SK-MEL-5 (cell line): ENCODE measurements at places on chromosomes 3 and 15.

GRCh38 chr15:25329696-25330095, 109.1 kb downstream of the UBE3A start:
- DNase-seq, result no peak

- no peak for DNase-seq
Measured at GRCh38 chr15:58518626-58519025, 86.8 kb downstream of the LIPC start.

- peak; percentile 88 for DNase-seq
Measured at GRCh38 chr3:15630646-15631350, 29.3 kb downstream of the BTD start.

DNA sequence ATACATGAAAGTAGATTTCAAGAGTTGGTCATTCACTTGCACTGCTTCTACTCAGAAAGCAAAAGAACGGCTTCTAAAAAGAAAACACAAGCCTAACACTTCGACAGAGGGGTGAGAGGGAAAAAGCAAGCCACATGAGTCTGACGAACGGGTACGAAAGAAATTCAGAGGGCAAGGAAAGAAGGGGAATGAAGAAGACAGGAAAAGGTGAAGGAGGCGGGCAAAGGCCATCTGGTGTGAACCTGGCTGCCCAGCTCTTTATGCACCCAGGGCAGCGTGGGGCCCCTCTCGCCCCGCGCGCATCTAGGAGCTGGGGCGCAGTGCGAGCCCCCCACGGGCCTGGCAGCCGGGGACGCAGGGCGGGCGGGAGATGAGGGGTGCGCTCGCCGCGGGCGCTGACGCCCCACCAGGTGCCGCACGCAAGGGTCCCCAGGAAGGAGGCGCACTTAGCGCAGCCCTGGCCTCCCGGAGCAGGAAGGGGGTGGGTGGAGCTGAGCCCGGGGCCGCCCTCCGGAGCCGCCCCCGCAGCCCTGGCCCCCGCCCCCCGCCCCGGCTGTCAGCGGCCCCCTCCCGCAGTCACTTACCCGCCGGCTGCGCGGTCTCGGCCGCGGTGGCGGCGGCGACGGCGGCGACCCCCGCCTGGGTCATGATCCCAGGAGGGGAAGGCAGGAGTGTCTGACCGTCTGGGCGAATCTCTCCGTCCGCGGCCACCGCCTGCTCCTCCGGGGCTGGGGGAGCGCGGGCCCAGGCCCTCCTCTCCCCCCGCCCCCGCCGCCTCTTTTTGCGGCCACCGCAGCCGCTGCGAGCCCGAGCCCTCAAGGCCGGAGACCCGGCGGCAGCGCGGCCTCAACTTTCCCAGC, at the start of gene USF3:
TSS of gene USF3 (minus strand) at position 857 of the 860 bp plus-strand sequence. CDS start 21,764 bp downstream, outside the sequence.
- DNase-seq, result peak; percentile 60

DNA sequence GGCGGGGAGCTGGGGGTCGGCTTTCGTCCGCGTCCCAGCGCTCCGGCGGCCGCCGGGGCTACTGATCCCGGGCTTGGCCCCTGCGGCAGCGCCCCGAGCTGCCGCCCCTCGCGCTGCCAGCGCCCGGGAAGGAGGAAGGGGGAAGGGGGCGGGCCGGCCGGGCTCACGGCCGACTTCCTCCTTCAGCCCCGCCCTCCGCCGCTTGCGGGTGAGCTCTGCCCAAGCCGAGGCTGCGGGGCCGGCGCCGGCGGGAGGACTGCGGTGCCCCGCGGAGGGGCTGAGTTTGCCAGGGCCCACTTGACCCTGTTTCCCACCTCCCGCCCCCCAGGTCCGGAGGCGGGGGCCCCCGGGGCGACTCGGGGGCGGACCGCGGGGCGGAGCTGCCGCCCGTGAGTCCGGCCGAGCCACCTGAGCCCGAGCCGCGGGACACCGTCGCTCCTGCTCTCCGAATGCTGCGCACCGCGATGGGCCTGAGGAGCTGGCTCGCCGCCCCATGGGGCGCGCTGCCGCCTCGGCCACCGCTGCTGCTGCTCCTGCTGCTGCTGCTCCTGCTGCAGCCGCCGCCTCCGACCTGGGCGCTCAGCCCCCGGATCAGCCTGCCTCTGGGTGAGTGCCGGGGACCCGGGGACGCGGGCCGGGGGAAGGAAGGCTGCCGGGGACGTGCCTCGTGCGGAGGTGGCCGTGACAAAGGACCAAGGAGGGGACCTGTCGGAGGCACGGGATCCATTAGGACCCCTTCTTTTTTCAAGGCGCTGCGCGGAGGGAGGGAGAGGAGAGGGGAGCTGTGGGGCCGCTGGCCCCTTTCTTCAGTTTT, at the start of gene SEMA4B:
TSS of gene SEMA4B (plus strand) at position 201 of the 814 bp plus-strand sequence. CDS start at position 450, 249 bp downstream.
- DNase-seq, result peak; percentile 58

DNA sequence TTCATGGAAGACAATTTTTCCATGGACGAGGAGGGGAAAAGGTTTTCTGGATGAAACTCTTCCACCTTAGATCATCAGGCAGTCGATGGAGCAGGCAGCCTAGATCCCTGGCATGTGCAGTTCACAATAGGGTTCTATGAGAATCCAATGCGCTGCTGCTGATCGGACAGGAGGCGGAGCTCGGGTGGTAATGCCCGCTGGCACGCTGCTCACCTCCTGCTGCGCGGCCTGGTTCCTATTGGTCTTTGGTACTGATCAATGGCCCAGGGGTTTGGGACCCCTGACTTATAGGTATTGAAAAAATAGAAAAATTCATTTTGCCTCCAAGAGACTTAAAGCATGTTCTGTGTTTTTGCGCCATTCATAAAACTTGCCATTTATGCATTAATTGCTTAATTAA, 793.9 kb upstream of the NR2F2 start:
- DNase-seq, result no peak

DNA sequence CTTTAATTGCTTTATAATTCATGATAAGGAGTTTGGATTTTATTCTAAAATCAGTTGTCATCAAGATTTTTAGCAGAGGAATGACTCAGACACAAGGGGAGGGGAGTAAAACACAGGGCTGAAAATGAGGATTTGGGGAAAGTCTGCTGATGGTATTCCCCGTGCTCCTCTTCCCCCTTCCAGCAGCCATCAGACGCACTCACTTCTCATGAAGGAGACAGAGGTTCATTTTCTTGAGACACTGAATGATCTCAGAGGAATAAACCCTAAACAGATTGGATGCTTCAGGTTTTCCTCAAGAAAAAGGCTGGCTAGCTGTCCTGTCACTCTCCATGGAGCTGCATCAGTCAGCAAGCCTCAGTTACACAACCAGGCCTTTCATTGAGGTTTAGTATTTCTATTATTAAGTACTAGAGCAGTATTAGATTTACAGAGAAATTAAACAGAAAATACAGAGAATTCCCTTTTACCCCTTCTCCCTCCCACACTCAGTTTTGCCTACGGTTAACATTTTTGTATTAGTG, 166.4 kb downstream of the C3orf70 start:
- no peak for DNase-seq

- DNase-seq, result no peak
Measured at GRCh38 chr3:161197855-161198850, 23.0 kb upstream of the NMD3 start.

DNA sequence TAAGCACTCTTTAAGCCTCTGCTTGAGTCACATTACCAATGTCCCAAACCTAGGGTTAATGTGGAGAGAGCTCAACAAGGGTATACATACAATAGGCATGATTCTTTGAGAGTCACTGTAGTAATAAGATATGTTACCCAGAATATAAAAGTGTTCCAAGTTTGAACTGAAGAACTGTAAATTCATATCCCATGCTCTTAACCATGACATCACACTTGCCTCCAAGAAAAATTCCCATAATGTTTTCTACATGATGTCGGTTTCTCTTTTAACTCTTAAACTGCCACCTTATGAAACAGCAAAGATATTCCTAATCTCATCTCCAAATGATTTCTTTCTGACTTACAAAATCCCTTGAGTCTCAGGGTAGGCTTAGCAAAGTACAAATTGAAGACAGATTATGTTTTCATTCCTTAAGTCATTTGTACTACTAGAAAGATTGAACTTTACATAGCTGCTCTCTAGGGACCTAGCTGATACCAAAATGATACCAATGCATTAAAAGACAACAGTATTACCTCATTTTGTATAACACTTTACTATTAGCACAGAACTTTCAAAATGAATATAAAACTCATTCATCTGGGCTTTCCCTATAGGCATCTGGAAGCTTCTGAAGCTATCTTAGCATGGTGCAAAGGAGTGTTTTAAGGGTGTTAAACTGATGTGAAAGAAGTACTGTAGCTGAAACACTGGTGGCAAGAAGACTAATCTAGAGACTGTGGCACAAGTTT, 127.1 kb downstream of the KCNMB2 start:
- no peak for DNase-seq

DNA sequence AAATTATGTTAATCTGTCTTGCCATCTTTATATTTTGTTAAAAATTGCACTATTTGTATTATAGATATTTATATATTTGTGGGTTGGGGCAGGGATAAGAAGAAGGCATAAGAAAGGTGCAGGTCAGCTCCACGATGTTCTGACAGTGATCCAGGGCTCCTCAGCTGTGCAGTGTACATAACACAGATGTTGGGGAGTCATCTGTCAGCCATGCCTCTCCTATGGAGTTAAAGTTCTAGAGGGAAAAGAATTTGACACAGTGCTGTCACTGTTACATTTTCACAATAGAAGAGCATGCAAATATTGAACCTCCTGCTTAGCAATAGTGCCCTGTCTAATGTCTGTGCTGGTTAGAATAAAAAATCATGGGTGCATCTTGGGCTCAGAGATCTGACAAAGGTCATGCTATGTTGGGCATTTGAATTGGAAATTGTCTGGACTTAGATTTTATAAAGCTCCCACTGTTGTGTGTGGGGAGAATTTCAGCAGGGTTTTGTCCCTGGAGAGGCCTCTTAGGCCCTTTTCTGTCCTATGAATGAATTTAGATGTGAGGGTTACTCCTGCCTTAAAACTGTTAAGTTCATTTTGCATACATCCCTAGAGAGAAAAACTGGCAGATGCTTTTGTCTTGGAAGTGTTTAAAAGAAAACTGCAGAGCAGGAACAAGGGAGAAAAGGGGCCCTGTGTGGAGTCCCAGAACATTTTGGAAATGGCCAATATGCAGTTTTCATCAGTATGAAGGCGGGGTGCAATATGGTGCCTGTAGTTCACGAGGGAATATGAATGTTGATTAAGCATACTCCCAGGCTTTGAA, 20.4 kb downstream of the CDIN1 start:
- peak; percentile 55 for DNase-seq

GRCh38 chr3:9397906-9398699, 688 bp downstream of the SETD5 start:
- DNase-seq, result peak; percentile 41

- no peak for DNase-seq
Measured at GRCh38 chr3:138461896-138462295, 27.5 kb downstream of the ESYT3 start.

- peak; percentile 52 for DNase-seq
Measured at GRCh38 chr15:43775411-43775965, 1.3 kb downstream of the ELL3 start.

- DNase-seq, result no peak
Measured at GRCh38 chr3:152089528-152089927, 179.2 kb upstream of the MBNL1 start.

DNA sequence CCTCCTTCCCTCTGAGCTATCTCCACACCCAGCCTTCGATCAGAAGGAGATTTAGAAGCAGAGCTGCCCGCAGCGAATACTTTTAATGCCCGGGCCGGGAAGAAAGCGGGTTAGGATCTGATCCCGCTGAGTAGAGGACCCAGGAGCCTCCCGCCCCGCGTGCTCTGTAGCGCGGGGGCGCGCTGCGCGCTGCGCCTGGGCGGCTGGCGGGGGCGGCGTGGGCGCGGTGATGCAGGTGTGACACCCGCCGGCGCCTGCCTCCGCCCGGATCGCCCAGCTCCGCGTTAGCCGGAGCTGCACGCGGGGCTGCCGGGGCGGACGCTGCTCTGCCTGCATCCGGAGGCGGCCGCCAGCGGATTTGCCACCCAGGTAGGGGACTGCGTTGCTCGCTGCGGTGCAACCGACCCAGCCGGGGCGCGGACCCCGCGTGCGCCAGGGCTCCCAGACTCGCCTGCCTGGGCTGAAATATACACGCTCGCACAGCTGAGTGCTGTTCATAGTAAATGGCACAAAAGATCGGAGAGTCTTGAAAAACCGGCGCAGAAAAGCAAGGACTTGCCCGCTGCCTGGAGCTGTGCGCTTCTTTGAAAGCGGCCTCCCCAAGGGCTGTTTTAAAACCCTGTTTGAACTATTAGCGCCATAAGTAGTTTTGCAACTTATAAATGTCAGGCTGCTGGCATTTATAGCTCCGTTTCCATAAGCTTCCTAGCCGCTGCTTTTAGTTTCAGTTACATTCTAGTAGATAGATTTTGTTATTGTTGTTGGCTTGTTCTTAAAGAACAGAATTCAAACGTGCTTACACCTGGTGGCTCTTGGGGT, at the start of gene SV2B:
TSS of gene SV2B (plus strand) at position 263 of the 819 bp plus-strand sequence. CDS start 126,007 bp downstream, outside the sequence.
- no peak for DNase-seq
